ENCODE measurements at places on chromosomes 13 and 19.

DNA sequence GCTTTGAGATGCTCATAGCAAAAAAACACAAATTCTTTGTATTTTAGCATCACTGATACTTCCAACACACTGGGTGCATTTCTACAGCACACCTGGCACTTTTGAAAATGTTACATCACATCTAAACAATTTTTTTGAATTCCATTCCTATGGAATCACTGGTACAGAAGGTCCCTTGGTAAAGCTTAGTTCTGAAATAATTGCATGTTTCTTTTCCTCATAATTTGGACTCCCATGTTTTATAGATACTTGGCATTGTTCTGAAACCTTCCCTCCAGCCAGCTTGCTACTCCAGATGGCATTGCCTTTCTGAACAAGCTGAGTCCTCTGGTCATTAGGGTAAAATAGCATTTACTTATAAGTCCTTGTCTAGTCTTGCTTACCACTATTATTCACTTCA lies 481.3 kb upstream of the GPC6 start:
- no peak for DNase-seq

- no peak for DNase-seq
Observed at GRCh38 chr19:1001538-1002166, 1.4 kb downstream of the GRIN3B start.

- no peak for DNase-seq
Observed at GRCh38 chr13:114166381-114167131, 12.5 kb upstream of the CFAP97D2 start.

- peak; percentile 2 for DNase-seq
Observed at GRCh38 chr19:29812080-29812880, 489 bp downstream of the CCNE1 start.

GRCh38 chr13:67630640-67631039 lies 400.5 kb upstream of the PCDH9 start:
- no peak for DNase-seq

- DNase-seq: no peak
Observed at GRCh38 chr13:70051531-70051930, 56.1 kb upstream of the ATXN8OS start.

DNA sequence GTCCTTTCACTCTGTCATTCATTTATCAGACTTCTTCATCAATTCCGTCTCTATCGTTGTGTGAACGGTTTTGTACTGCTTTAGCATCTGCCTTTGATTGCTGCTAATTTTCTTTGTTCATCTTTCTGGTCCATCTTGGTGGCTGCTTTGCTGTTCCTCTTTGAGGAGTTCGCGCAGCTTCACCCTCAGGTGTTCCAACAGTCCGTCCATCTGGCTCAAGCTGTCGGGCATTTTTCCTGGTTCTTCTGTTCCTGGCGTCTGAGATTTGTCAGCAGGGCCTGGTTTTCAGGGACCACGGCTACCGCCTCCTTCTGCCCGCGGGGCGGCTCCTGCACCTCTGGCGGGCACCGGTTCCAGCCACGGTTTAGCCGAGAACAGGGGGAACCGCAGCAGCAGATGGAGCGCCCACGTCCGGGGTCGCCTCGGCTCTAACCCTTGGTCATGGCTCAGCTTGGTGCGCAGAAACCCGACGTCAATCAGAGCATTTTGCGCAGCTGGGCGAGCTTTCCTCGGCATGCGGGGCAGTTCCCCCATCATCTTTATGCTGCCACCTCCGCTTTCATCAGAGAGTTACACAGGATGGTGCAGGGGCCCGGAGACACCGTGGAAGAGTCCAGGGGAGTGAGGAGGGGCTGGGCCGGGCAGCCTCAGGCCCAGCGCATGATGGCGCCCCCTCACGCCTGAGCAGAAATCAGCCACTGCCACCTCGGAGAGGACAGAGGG lies 89.5 kb downstream of the ZNF100 start:
- DNase-seq: no peak

GRCh38 chr13:51342706-51343105 lies 3.2 kb downstream of the SERPINE3 start:
- no peak for DNase-seq

DNA sequence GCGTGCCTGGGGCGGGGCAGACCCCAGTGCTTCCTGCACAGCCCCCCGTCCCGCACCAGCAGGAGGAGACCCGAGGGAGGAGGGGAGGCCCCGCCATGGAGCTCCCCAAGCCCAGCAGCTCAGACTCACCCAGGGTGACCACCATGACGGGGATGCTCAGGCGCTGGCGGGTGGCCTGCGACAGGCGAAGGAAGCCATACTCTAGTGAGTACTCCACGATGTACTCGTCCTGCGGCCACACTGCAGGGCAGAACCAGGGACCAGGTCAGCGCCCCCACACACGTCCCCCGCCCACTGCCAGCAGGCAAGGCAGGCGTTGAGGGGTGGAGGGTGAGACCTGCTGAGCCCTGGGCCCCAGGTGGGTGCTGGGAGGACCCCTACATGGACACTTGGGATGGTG lies 8.6 kb downstream of the TMEM259 start:
- no peak for DNase-seq

GRCh38 chr13:74816737-74817136 lies 665.2 kb downstream of the TBC1D4 start:
- DNase-seq: no peak

GRCh38 chr13:20828539-20829364 lies 55.0 kb upstream of the EEF1AKMT1 start:
- DNase-seq: no peak

GRCh38 chr19:43983544-43983911 lies 460 bp upstream of the ZNF155 start:
- DNase-seq: no peak

GRCh38 chr19:18306209-18306887 lies 16.5 kb downstream of the LSM4 start:
- no peak for DNase-seq

GRCh38 chr19:10333758-10334587 lies 644 bp upstream of the RAVER1 start:
- DNase-seq: no peak
